GOT3 (cell line): ENCODE measurements at places on chromosomes 6 and 20.

- no peak for DNase-seq
Measured at GRCh38 chr6:16079354-16079753, 49.5 kb upstream of the MYLIP start.

GRCh38 chr6:30834646-30835045 is 49.7 kb upstream of the DDR1 start:
- DNase-seq, result no peak

GRCh38 chr6:20366082-20366830 is 35.4 kb upstream of the E2F3 start:
- DNase-seq, result no peak

GRCh38 chr6:127077886-127078285 is 40.6 kb upstream of the RSPO3 start:
- no peak for DNase-seq

- no peak for DNase-seq
Measured at GRCh38 chr20:59434960-59435359, 134.5 kb downstream of the EDN3 start.

DNA sequence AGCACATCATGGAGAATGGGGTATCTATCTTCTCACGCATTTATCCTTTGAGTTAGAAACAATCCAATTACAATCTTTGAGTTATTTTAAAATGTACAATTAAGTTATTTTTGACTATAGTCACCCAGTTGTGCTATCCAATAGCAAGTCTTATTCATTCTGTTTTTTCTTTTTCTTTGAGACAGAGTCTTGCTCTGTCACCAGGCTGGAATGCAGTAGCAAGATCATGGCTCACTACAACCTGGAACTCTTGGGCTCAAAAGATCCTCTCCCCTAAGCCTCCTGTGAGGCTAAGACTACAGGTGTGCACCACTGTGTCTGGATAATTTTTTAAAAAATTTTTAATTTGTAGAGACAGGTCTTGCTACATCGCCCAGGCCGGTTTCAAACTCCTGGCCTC is 201.5 kb upstream of the ZNF217 start:
- no peak for DNase-seq

DNA sequence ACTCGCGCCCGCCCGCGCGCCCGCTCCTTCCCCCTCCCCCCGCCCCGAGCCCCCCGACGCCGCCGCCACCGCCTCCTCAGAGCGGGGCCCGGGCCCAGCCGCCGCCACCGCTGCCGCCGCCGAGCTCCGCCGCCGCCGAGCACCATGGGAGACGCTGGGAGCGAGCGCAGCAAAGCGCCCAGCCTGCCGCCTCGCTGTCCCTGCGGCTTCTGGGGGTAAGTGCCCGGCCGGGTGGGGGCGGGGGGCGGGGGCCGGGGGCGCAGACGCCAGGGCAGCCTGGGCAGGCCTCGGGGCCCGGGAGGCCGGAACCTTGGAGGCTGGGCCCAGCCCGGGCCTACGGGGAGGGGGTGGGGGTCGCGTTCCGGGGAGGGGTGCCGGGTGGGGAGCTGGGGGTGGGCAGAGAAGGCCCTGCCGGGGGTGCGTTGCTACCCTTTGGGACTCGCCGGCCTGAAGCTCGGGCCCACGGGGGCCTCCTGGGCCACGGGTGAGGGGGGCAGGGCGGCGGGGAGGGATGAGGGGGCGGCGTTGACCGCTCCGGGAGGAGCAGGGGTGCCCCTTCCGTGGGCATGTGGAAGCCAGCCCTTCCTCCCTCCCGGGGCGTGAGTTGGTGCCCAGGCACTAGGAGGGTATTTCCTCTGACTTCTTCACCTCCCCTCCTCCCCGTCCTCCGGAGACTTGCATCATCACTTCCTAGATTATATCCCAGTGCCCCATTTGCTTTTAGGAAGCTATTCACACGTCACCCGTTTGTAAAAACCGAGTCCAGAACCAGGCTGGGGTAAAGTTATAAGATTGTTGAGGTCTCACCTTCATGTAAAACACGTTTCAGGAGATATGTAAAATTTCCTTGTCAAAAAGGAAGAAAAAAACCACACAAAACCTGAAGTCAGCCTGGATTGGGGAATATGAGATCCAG is 533 bp downstream of the ZFAND3 start:
- no peak for DNase-seq

DNA sequence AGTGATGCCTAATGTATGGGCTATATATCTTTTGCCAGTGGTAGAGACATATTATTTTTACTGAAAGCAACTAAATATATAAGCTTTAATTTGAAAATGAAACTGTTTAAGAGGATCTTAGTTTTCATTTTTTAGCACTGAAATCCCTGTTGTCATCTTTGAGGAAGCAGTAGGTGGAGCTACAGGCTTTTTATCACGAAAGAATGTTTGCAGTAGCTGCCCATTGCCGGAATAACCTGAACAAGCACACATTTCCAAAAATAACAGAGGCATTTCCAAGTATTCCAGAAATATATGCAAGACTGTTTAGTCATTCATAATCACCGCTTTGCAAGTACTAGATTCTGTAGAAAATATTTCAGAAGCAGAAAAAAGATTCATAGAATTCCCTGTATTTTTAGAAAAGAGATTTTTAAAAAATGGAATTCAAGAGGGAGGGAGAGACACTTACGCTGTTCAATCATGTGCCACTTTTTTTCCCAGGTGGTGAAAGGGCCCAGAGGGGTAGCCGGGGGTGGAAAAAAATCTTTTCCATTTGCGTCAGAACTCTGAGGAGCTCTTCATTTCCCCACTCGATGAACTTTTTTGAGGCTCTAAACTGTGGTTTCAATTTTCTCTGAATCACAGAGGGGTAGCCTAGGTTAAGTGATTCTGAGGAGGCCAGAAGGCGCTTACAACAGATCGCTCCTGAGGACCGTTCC is 142.5 kb upstream of the FERMT1 start:
- peak; percentile 23 for DNase-seq

- DNase-seq, result no peak
Measured at GRCh38 chr20:53809217-53809616, 215.6 kb upstream of the ZNF217 start.

DNA sequence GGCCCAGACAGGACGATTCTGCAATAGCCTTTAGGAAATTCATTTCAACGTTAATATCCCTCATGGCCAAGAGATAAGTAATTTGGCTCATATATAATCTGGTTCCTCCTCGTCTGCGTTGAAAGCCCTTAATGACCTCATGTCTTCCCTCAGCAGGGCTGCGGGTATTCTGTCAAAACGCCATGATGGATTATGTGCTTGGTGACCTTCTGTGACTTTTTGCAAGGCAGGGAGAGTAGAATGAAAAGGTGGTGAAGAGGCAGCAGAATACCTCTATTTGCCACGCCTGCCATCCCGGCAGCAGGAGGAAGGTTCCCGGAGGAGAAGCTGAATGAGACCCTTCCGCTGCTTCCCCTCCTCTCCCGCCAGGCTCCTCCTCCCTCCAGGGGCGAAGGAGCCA is 41.1 kb upstream of the SPACA1 start:
- DNase-seq, result no peak

GRCh38 chr6:46287681-46288080 is 116.9 kb upstream of the ENPP5 start:
- no peak for DNase-seq

GRCh38 chr6:155272353-155273232 is 8.8 kb downstream of the CLDN20 start:
- DNase-seq, result no peak

DNA sequence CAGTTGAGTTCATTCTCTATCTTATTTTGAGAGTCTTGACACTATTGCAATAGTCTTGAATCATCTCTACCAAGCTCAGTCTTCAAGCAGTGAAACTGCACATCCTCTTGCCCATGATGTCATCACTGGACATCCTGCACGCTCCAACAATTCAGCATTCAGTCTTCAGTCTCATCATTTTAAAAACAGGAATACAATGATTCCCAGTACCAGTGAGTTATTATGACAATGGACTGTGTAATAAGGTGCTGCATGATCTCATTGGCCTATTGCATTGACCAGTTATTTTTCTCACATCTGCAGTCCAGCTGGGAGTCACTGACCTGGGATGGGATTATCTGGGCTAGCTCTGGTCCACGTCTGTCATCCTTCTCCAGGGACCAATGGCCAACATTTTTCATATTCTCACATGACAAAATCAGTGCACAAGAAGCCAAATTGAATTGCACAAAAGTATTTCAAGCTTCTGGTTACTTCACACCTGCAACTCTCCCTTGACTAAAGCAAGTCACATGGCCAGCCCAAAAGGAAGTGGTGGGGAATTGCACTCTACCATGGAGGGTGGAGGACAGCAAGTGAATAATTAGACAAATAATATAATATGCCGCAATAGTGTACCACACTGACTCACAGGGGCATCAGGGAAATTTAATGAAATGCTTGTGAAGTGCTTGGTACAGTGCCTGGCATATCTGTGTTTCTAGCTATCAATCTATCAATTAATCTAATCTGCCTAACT is 6.4 kb upstream of the CST2 start:
- no peak for DNase-seq

DNA sequence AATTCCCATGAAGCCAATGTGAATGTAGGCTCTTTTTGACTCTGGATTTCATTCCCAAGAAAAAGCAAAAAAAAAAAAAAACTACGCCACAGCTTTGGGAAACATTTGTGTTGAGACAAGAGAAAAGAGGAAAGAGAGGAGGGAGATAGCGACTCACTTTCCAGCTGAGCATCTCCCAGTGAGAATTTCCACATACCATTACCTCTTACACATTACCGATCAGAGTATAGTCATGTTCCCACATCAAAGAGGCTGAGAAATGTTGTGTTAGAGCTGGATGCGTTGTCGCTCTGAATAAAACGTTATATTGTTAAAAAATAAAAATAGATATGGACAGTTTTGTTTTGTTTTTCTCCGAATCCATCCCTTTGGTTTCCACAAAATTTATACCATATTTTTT is 1019.3 kb upstream of the ADGRB3 start:
- DNase-seq, result no peak

- no peak for DNase-seq
Measured at GRCh38 chr20:46121184-46121930, 3.2 kb downstream of the CD40 start.
